ENCODE measurements at places on chromosomes 3 and 15.

DNA sequence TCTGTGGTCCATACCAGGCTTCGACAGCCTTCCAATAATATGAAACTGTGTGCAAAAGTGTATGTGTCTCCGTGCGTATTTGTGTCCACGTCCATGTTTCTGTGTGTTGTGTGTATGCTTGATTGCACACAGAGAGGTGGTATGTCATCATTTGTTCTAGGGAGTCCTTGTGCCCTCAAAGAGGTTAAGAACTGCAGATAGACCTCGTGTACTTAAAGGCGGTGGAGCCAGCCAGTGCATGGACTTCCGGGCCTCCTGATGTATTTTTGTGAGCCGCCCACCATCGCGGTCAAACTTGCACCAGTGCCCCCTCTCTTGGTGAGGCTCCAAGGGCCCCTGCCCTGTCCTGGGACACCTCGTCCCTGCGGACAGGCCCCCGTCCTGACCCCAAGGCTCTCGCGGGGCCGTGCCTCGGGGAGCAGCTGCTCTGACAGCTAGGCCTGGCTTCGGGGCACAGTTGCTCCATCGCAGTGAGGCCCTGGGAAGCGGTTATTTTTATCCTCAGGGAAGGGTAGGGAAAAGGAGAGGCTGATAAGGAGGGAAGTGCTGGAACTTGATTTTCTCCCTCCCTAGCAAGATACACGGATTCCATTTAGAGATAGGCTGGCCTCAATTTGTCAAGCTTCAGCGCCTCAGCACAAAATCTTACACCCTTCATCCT, 1.2 kb upstream of the RYK start:
- DNase-seq = no peak

DNA sequence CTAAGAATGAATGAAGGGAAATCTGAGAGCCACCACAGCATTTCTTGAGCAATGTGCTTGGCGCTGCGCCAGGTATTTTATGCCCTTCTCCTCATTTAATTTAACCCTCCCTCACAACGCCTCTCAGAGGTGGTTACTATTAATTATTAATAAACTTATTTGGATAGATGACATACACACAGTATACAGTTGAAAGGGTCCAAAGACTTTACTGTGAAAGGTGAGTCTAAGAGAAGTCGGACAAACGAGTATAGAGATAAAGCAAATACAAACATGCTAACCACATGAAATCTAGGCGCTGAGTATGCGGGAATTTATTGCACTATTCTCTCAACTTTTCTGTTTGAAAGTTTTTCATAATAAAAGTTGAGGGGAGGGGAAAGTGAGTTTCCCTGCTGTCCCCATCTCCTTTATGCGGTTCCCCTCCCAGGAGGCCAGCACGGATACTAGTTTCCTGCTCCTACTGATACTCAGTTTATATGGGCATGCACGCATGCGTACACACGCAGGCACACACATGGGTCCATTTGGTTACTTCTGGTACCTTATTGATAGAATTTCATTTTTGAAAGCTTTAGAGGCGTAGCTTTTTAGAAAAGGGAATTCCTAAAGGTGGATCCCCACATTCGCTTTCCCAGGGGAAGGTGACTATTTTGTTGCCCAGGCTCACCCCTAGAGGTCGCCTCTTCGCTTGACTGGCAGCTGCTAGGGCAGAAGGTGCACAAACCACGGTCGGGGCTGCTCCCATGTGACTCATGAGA, 28.5 kb upstream of the KCTD6 start:
- DNase-seq = peak; percentile 93

DNA sequence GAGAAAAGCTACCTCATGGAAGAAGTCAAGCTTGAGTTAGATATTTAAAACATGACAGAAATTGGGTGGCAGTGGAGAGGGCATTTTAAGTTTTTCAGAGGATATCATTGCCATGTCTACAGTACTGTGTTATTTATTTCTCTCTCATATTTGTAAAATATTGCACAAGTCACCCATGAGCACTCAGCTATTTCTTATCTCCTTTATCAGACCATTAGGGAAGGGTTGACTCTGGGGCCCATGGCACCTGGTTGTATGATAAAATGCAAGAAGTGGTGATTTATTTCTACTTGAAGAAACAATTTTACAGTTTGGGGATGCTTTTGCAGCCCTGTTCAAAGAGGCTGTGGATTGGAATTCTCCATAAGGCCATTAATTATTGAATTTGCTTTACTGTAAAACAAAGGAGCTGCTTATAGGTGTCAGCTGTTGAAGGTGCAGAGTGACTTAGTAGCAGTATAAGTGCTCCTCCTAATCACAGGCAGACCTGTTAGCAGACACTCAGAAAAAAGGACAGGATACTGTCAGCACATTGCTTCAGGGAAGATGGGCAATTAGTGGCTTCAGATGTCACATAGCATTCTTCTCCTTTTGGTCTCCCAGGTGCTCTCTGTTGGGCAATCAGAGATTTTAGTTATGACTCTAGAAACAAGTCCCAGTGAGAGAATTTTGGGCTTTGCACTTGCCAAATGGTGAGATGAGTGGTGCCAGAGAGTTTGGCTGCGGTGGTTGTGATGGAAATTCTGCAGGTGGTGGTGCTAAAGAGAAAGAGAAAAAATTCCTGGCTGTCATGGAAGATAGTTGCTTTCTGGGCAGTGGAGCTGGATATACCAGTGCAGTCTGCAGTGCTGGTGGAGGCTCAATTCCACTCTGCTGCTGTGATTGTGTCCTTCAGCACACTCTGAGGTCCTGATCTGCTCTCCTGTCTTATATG, 129.7 kb upstream of the ROPN1 start:
- no peak for DNase-seq

DNA sequence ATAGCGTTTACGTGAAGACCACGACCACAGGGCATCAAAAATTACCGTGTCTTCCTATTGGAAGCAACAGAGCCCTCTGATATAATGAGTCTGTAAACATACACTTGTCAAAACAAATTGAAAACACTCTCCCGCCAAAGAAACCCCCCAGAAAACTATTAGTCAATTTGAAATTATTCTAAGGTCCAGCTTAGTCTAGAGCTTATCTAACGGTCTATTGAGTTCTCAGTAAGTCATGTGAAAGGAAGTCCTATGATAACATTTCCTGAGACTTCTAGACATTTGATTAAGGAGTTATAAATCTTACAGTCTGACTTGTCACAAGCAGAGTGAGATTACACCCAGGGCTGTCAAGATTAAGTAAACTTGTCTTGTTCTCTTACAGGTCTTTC, 356.3 kb downstream of the FOXP1 start:
- DNase-seq = no peak

DNA sequence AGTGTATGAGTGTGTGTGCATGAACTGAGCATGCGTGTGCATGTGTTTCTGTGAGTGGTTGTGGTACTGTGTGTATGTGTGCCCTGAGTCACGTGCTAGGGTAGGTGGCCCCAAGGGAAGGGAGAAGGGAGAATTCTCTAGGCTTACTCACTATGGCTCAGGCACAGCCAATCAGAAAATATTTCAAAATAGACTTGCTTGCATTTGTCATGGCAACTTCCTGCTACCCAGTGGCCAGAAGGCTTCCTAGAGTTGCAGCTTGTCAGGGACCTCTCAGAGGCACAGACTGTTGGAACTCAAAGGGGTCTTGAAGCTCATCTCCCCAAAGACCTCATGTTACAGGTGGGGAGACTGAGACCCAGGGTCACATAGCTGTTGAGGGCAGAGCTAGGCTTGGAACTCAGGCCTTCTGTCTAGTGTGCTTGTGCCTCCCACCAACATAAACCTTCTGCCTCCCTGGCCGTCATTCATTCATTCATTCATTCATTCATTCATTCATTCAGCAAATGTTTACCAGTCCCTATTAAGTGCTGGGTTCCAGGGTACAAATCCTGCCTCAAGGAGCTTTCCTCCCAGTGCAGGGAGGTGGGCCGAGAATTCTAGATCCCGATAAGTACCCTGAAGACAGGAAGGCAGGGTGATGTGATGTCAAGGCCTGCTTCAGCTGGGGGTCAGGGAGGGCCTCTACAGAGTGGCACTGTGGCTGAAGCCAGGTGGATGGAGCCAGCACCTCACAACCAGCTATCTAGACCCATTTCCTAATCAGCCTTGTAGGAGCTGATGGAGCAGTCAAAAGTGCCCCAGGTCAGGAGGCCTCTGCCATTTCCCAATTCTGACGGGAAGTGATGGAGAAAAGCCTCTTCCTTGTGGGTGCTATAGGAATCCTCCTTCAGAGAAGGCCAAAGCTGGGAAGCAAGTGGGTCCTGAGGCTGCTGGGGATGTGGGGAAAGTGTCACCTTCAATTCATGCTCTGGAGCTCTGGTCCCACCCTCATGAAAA, 10.9 kb upstream of the RFT1 start:
- DNase-seq = peak; percentile 78

GRCh38 chr3:193507566-193507965, 47.1 kb downstream of the ATP13A4 start:
- no peak for DNase-seq

GRCh38 chr15:52148403-52148802, 35.8 kb upstream of the BCL2L10 start:
- DNase-seq = no peak

- no peak for DNase-seq
Observed at GRCh38 chr3:12982619-12983101, 90.6 kb downstream of the IQSEC1 start.

GRCh38 chr3:177229791-177230190, 32.5 kb upstream of the TBL1XR1 start:
- DNase-seq = peak; percentile 9
